ENCODE measurements at places on chromosomes 5 and 9.
A peak's percentile ranks its signal among the peaks of the same experiment; 100 is the strongest.

GRCh38 chr9:33472881-33473615 is 676 bp downstream of the NOL6 start:
- no peak for DNase-seq

- DNase-seq, result no peak
These were observed 335.3 kb downstream of the MLLT3 start for GRCh38 chr9:20286969-20287368.

GRCh38 chr5:125412561-125413495 is 666.4 kb upstream of the ZNF608 start:
- peak; percentile 52 for DNase-seq

DNA sequence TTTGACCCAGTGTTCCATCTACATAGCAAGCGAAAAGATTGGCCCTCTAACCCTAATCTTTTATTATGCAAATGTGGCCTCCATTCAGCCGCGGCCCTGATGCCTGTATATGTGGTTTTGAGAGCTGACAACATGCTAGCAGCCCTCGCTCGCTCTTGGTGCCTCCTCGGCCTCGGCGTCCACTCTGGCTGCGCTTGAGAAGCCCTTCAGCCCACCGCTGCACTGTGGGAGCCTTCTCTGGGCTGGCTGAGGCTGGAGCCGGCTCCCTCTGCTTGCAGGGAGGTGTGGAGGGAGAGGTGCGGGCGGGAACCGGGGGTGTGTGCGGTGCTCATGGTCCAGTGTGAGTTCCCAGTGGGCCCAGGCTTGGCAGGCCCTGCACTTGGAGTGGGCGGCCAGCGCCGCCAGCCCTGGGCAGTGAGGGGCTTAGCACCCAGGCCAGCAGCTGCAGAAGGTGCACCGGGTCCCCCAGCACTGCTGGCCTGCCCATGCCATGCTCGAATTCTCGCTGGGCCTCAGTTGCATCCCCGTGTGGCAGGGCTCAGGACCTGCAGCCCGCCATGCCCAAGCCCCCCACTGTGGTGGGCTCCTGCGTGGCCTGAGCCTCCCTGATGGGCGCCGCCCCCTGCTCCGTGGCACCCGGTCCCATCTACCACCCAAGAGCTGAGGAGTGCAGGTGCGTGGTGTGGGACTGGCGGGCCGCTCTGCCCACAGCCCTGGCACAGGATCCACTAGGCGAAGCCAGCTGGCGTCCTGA is 757.5 kb upstream of the CTNND2 start:
- DNase-seq, result no peak

DNA sequence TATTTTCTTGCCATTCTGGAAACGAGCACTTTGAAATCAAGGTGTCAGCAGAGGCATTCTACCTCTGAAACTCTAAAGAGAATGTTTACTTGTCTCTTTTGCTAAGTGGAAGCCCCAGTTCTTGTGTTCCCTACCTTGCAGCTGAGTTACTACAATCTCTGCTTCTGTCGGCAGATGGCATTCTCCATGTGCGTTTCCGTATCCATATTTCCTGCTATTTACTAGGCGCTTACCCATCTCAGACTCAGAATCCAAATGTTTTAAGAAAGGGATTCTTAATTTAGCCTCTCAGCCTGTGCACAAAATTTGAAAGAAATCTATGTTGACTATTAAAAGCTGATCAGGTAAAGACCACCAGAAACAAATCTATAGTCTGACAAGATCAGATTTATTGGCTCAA is 221.3 kb upstream of the FTMT start:
- no peak for DNase-seq

DNA sequence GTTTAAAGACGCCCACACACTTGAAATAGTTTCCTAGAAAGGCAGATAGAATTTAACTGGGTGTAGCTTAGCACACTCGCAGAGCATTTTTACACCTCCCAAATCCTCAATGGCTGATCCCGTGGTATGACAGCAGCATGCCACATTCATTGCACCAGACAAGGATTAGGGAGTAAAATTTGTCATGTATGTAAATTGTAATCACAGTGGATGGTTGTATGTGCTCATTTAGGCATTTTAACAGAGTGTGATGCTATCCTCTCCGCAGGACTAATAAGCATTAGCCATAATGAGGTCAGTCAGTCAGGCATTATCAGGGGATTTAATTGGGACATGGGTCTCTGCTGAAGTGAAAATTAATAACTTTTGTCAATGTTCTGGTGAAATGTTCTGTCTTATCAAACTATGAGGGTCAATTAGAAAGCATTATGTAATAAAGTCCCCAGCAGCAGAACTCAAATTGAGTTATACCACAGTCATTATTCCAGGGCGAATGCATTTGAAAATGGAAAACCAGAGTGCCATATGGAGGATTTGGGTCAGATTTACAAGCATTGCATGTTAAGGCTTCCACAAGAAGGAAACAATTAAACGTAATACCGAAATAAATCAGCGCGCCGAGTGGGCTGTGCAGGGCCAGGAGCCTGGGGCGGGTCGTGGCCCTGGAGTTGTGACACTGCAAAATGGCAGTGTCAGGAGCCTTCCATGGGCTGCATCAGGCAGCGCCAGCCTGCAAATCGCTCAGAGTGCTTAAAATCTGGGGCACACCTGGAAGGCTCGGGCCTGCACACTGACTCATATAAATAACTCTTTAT is 602.2 kb downstream of the BNC2 start:
- DNase-seq, result no peak

DNA sequence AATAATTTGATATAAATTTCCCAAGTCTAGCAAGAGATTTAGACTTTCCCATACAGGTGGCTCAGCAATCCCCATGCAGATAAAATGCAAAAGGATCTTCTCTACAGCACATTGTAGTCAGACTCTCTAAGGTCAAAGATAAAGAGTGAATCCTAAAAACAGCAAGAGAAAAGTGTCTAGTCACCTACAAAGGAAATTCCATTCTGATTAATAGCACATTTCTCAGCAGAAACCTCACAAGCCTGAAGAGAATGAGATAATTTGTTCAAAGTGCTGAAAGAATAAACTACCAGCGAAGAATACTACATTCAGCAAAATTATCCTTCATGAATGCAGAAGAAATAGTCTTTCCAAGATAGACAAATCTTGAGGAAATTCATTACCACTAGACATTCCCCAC is 493.3 kb downstream of the PRELID2 start:
- no peak for DNase-seq

GRCh38 chr5:153831973-153832372 is 206.7 kb downstream of the FAM114A2 start:
- no peak for DNase-seq

GRCh38 chr5:56632199-56632598 is 183.2 kb upstream of the MAP3K1 start:
- DNase-seq, result no peak

GRCh38 chr9:87581513-87581912 is 83.8 kb downstream of the DAPK1 start:
- no peak for DNase-seq

- DNase-seq, result no peak
These were observed 243.6 kb downstream of the AP3B1 start for GRCh38 chr5:78050888-78051287.

- peak; percentile 78 for DNase-seq
These were observed 135.2 kb downstream of the AOPEP start for GRCh38 chr9:94861589-94862272.

GRCh38 chr9:124759327-124759726 is 11.8 kb downstream of the NR6A1 start:
- no peak for DNase-seq

- DNase-seq, result no peak
These were observed 30.5 kb downstream of the LARS1 start for GRCh38 chr5:146151970-146152369.

DNA sequence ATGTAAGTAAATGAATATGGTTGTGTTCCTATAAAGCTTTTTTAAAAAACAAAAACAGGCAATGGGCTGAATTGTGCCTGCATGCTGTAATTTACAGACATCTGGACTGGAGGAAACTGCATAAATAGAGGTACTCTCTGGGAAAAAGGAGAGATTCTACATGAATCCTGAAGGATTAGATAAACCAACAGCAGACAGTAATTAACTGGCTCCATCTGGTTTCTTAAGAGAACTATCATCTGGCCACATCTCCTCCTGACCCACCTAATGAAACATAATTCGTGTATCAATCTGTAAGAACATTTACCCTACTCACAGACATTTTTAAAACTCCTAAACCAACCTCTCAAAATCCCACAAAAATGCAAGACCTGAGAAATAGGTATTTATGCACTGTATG is 528.1 kb upstream of the ST8SIA4 start:
- no peak for DNase-seq

DNA sequence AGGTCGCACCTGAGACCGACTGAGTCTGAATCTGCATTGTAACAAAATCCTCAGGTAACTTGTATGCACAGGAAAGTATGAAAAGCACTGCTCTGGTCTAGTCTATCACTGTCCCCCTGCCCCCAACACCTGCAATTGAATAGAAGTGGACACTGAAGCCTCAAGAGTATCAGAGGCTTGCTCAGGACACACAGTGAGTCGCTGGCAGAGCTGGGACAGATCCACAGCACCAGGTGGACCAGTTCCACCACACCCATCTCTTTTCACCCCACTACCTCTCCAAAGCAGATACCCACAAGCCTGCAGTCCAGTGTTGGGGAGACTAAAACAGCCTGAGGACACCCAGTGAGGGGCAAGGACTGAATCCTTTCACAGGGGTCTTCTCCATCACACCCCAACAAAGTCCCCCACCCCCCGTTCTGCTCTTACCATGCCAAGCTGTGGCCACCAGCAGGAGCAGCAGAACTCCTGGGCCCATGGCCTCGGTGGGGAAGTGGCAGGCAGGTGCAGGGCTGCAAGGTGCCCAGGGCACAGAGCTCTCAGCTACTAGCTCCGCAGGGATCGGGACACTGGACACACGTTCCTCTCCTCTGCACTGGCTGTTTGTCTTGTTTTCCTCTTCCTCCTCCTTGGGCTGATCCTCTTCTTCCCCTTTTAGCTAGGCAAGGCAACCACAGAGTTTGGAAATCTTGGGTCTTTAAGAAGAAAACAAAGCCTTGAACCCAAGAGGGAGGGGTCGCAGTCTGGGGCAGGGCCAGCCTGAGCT is at the start of gene CSF1R:
CSF1R (minus strand) TSS at position 605 of the 766 bp plus-strand sequence; CDS start at position 478, 127 bp downstream.
- DNase-seq, result no peak

- no peak for DNase-seq
These were observed 21.1 kb upstream of the TLR4 start for GRCh38 chr9:117682955-117683710.

DNA sequence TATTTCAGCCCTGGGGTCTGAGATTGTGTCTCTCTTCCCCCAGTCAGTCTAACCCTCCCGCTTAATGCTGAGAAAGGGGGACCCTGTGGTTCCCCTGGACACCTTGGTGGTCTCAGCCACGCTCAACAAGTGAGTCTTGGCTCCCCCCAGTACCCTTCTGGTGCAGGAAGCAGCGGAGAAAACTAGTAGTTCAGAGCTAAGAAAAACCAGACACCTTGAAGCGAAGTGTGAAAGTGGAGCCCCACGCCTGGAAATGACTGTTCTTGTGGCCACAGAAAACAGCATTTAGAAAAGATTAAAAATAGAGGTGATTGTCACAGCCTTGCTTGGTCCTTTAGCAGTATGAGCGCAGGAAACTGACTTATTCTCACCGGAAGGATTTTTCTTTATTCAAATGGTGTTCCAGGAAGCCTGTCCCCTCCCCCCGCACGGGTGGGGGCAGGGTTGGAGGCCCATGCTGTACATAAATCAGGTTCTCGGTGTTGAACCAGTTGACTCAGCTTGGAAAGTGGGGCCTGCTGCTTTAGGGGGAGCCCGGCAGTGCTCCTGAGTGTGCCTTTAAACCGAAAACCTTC is 8.1 kb downstream of the ARPC5L start:
- no peak for DNase-seq

GRCh38 chr9:76374783-76375559 is 19.3 kb downstream of the RFK start:
- DNase-seq, result peak; percentile 68

- peak; percentile 82 for DNase-seq
These were observed 2.5 kb downstream of the IL33 start for GRCh38 chr9:6218099-6218502.

GRCh38 chr5:16540421-16540820 is 74.8 kb upstream of the ZNF622 start:
- no peak for DNase-seq

DNA sequence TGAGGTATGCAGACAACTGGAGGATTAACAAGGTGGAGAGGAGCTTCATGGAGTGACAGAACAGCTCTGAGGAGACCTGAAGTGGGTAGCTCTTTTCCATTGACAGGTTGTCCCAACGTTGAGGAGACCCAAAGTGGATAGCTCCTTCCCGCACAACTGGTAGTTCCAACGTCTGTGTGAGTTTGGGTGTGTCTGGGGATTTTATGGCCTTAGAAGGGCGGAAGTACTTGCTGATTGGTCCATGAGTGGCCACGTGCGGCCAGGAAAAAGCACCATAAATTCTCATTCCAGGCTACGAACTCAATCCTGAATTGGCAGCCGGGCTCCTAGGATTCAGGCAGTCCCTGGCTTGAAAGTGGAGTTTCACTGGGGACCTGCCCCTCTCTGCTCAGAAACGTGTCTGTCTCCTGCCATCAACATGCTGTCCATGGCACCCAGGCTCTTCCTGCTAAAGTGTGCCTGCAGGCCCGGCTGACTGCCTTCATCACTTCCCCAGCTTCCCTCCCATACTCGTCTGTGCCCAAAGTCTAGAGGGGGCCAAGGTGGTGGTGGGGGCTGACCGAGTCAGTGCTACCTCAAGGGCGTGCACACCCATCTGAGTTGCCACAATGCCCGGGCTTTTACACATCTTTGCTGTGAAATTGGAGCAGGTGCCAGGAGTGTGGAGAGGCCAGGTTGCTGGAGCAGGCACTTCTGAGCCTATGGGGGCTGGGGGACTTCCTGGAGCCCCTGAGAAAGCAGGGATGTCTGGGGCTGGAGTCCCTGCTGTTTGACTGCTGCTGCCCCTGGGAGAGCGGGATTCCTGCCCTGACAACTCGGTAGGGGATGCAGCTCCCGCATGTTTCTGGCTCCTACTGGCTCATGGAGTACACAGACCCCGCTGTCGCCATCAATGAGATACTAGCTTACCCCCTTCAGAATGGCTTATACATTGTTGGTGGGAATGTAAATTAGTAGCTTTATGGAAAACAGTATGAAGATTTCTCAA is 2034.6 kb upstream of the ACO1 start:
- DNase-seq, result no peak

GRCh38 chr9:128565578-128565977 is 13.2 kb downstream of the SPTAN1 start:
- no peak for DNase-seq

- DNase-seq, result no peak
These were observed 4.3 kb upstream of the GABBR2 start for GRCh38 chr9:98712987-98713386.

- DNase-seq, result no peak
These were observed 131.7 kb downstream of the ADGRV1 start for GRCh38 chr5:90690307-90690706.
